ENCODE measurements at places on chromosomes 16 and 17.
A peak's percentile ranks its signal among the peaks of the same experiment; 100 is the strongest.

GRCh38 chr16:54980821-54981220 lies 50.2 kb downstream of the IRX5 start:
- no peak for DNase-seq

DNA sequence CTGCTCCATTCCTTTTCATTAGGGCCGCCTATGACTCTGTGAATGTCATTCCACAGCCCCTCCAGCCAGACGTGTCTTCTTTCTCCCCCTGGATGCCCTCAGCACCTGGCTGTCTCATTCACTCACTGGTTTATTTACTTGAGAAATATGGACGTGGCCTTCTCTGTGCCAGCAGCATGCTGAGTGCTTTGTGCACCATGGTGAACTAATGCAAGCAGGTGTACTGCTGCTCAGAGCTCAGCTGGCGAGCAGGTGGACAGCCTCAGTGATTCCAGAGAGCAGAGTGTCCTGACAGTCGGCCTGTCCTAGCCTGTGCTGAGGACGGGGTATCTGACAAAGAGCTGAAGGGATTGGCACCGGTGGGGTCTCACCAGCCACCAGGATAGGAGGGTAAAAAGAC lies 96.7 kb downstream of the GNAO1 start:
- no peak for DNase-seq

DNA sequence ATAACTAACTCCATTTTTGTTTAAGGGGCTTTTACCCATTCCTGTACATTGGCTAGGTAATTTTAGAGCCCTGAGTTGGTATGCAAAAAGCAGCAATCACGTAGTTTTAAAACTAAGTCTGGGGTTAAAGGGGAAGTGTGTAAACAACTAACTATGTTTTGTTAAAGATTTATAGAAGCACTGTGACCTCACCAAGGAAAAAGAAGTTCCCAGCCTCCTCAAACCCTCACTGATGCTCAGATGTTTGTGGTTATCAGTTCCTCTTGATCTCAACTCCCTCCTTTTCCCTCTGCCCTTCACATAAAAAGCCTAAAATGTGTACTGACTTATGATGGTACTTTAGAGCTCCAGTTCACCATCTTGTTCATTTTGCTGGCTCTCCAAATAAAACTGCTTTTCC lies 119.9 kb upstream of the IRX6 start:
- DNase-seq, result no peak

DNA sequence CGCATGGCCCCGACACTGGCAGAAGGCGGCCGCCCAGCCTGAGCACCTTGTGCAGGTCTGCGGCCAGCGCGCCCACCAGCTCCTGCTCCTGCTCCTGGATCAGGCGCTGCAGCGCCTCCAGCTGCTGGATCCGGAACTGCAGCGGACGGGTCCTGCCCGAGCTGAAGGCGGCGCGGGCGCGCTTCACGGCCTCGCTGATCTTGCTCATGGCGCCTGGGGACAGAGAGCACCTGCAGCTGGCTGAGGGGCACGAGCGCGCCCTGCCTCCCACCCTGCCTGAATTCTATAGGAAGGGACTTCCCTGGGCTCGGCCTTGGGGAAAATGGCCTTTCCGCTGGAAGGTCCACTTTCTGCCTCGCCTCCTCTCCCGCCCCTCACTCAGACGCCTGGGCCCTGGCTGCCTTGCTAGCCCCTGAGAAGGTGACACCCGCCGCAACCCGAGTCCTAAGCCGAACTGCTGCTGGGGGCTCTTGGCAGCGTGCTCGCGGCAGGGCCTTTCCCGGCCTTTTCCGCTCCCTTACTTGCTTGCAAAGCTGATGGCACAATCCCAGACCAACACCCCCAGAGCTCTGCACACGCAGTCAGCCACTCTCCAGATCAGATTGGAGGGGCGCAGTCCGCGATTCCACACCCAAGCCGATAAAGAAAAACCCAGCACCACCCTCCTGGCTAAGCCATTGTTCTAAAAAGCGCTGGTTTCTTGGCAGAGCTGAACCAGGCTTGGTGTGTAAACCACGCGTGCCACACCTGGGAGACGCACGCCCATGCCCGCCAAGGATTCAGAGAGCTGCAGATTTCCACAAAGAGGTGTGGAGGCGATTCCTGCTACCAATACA lies 3.0 kb downstream of the ALDH3A1 start:
- peak; percentile 91 for DNase-seq

- no peak for DNase-seq
These were observed 21.8 kb downstream of the CACNA1H start for GRCh38 chr16:1174477-1175357.

DNA sequence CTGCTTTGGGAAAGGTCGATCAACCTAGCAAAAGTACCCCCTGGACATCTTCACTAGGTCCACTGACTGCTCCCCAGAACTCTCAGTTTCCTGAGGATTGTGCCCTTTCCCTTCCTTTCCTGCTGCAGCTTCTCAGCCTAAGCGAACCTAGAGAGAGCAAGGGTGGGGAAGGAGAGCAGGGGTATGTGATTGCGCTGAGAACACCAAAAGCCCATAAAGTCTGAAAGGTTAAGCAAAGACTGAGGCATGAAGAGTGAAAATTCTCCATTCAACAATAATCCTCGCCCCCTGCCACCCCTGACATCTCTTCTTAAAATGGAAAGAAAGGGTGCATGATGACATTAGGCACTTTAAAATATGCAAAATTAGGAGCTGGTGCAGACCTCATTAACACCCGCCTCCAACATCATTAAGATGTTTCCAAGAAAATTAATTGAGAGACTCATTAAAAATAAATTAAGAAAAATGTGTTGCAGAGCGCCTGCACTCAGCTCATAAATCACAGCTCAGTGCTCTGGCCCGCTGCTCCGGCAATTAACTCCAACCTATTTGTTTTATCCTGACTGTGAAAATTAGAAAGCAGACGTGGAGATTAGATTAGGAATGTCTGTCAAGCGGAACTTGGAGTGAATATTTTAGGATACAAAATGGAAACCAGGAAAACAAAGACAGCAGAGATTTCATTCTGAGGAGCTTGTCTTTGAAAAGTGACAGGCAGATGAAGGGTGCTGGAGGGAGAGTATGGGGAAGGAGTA lies 49.1 kb upstream of the PMFBP1 start:
- no peak for DNase-seq

DNA sequence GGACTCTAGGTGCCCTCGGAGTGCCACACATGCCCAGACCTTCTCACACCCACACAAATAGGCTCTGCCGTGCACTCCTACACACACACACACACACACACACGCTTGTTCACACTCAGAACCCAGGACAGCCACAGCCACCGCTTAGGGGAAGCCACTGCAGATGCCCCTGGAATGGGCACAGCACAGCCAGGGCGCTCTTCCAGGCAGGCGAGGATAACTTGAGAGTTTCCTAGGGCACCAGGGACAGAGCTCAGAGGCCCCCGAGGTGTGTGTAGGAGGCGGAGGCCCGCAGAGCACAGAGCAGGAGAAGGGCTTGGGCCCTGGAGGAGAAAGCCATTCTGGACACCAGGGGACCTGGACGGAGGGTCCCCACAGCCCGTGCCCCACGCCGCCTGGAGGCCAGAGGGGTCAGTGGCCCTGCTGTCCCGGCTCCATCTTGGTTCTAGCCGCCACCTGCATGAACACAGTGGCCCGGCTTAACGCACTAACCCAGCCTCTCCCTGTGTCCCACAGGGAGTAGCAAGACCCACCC lies 21.0 kb downstream of the TRARG1 start:
- DNase-seq, result no peak

- no peak for DNase-seq
These were observed 51.7 kb downstream of the NXN start for GRCh38 chr17:927611-928461.

GRCh38 chr17:53032861-53033271 lies 789.9 kb upstream of the KIF2B start:
- DNase-seq, result no peak

- no peak for DNase-seq
These were observed 55.5 kb downstream of the GRIN2A start for GRCh38 chr16:10126686-10127085.

DNA sequence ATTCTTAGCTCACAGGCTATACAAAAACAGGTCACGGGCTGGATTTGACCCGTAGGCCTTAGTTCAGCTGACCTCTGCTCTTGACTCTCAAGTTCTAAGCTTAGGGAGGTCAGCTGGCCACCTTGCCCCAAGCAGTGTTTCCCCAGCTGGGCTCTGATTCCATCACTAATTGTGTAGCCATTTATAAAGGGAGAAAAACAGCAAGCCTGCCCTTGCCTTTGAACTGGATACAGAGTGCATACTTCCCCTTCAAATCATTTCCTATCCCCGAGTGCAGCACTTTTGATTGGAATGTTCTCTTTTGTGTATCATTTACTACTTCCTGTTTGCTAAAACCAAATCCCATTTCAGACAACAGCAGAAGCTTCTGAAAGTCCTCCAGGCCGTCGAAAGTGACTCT lies 153.6 kb downstream of the KATNIP start:
- no peak for DNase-seq

GRCh38 chr17:11144358-11145233 lies 96.4 kb upstream of the SHISA6 start:
- DNase-seq, result peak; percentile 23

GRCh38 chr17:73910206-73910605 lies 266.0 kb upstream of the SDK2 start:
- DNase-seq, result no peak

- DNase-seq, result no peak
These were observed 3.0 kb downstream of the CD79B start for GRCh38 chr17:63928966-63929695.

GRCh38 chr16:89913408-89914387 lies 5.0 kb upstream of the MC1R start:
- no peak for DNase-seq

GRCh38 chr16:23629516-23629915 lies 11.6 kb downstream of the PALB2 start:
- no peak for DNase-seq

- DNase-seq, result no peak
These were observed 16.5 kb upstream of the SPNS3 start for GRCh38 chr17:4417129-4417667.

DNA sequence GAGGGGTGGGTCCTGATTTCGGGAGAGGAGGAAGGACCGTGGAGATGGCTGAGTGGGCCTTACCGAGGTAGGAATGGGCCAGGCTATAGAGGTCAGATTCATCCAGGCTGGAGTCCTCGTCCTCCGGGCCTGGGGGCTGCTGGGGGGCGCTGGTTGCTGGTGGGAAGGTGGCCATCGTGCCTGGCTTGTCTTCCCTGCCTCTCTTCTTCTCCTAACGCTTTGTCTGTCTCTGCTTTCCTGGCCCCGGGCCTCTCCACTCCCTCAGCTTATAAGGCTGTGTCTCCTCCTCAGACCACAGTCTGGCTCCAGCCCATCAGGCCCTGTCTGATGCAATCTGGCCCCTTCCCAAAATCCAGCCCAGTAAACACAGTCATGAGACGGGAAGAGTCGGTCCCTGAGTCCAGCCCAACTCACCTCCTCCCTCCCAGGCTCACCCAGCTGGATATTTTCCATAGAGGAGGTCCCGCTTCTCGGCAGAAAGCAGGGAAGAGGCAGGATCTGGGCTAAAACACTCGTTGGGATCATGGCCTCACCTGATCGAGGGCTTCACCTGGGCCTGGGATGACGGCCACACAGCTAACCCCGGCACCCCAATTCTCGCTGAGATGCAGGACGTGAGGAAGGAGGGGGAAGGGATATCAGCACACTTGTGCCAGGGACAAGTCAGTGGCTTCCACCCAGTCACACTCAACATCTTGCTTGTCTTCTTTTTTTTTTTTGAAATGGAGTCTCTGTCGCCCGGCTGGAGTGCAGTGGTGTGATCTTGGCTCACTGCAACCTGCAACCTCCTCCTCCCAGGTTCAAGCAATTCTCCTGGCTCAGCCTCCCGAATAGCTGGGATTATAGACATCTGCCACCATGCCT lies at the start of gene NUPR1:
Gene NUPR1, minus strand, starts transcription at position 242 of the 864 bp plus-strand sequence. Its CDS starts 67 bp downstream, at position 175.
- DNase-seq, result no peak

DNA sequence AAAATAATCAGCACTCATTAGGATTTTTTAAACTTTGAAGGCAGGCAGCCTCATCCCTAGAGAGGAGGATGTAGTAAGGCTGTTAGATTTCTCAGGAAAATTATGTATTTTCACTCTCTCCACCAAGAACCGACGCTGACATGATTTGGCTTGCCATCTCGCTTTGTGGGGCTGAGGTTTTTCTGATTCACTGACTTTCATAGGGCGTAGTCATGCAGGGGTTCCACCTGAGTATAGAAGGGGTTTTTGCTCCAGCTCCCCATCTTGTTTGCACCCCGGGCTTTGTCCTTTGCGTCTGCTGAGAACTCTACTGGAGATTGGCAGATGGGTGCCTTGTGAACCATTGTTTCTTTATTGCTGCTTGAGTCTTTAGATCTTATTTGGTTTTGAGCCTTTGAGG lies 20.2 kb downstream of the TOM1L1 start:
- DNase-seq, result no peak

- DNase-seq, result no peak
These were observed 29.8 kb upstream of the XYLT2 start for GRCh38 chr17:50316016-50316587.

- DNase-seq, result no peak
These were observed 7.5 kb downstream of the SNTB2 start for GRCh38 chr16:69194488-69194887.

DNA sequence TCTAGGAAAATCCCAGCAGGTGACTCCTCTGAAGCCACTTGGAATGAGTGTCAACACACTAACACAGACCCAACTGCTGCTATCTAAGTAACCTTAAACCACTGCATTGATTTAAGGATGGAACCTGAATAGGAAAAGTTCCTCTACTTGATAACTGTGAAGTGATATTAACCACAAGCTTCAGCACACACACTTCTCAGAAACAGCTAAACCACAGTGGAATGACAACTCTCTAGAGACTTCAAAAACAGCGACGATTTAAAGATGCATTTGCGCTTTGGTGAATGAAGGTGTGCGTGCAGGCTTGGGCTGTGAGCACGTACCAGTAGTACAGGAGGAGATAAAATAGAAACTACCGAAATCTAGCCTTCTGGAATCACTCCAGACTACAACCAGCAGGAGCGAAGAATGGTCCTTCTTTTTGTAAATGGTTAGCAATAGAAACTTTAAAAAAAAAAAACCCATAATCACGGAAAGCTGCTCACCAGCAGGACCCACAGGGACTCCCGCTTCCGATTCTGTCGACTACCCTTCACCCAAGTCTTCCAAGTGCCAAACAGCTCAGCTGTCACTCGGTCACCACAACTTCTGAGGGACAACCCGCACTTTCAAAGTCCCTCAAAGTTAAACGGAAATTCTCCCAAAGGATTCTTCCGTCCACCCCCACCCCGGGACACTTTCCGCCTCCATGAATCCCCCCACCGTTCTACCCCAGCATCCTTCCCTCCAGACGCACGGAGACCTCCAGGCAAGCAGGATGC lies 137.7 kb upstream of the CORO6 start:
- peak; percentile 74 for DNase-seq

- no peak for DNase-seq
These were observed 62.9 kb downstream of the SMPD3 start for GRCh38 chr16:68385371-68385770.

DNA sequence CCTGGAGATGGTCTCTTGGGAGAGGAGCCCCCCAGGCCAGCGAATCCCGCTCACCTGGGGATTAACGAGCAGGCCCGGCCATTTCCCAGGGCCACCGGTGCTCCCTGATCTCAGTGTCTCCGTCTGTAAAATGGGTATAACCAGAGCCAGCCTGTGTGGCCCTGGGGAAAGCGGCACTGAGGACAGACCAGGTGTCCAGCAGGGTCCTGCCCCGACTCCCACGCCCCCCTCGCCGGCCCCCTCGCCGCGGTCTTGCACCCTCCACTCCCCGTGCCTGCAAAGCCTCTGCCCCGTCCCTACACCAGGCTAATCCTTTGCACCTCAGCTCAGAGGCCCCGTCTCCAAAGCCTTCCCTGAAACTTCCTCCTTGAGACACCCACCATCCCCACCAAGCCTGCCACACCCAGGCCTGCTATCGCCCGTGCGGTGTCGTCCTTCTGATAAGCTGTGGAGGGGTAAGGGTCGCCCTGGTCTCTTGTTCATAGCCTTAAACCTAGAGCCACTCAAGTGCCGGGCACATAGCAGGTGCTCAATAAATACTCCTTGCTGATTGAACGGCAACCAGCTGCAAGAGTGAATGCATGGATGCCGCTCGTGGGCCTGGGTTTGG lies 259.1 kb downstream of the C16orf95 start:
- DNase-seq, result no peak

Data from activated naive CD4-positive, alpha-beta T cell treated with anti-CD3 and anti-CD28 coated beads, Interleukin-2, amount 10 ng/mL, durations not matched to agents 7 days and 5 days (primary cell).